Adrenal gland (tissue), 19 donors: ENCODE measurements at places on chromosomes 5 and 9.

DNA sequence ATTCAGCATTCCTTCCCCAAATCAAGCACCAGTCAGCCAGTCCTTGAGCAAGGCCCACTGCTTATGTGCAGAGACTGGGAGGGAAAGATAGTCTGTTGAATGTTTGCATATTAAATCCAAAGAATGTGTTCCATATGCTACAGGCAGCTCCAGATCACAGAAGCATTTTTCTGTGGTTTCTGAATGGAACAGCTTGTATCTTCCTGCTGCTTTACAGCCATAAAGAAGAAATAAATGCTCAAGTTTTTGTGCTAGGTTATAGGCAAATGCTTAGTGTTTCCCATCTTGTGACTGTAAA, 310.3 kb downstream of the TRIM36 start:
- DNase-seq, result no peak
- no peaks in the 10 kb centered on the region for H3K27me3 ChIP-seq
- no peaks in the 10 kb centered on the region for H3K4me1 ChIP-seq
- no peaks in the 10 kb centered on the region for H3K36me3 ChIP-seq

- H3K4me3 ChIP-seq, result no peak overlapping the region
- no peaks in the 10 kb centered on the region for H3K27me3 ChIP-seq
- DNase-seq, result no peak
- H3K36me3 ChIP-seq, result no peaks in the 10 kb centered on the region
- no peaks in the 10 kb centered on the region for H3K4me1 ChIP-seq
- no peak overlapping the region for H3K27ac ChIP-seq
Measured at GRCh38 chr9:135945969-135946368, 15.2 kb downstream of the UBAC1 start.

- no peak overlapping the region for H3K4me3 ChIP-seq
- H3K27me3 ChIP-seq, result no peaks in the 10 kb centered on the region
- no peaks in the 10 kb centered on the region for H3K4me1 ChIP-seq
- H3K27ac ChIP-seq, result no peak overlapping the region
- DNase-seq, result no peak
Measured at GRCh38 chr5:146660376-146660960, 144.5 kb upstream of the GPR151 start.

- no peaks in the 10 kb centered on the region for H3K27me3 ChIP-seq
- no peak for DNase-seq
Measured at GRCh38 chr5:136636001-136636400, 270.7 kb upstream of the TRPC7 start.

DNA sequence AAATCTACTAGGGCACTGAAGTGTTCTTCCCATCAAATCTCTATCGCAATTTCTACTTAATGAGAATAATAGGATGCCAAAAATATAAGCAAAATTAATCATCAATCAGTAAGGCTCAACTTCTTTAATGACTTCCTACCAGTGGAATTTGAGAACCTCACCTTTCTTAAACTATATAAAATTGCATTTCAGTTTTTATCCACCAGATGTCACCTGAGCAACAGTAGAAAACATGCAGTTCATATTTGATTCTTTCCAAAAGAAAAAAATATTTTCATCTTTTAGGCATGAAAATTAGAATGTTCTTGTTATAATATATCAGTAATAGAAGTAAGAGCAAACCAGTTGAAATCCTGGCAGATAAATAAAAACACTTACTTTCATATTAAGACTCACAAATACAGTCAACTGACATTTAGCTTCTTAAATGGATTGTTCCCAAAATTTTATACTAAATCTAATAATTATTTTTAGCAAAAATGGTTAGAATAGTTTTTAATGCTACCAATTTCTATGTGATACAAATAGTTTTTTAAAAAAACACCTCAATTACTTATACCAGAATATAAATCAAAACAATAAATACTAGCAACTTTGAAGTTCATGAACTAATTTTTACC, 13.4 kb upstream of the CCDC112 start:
- no peak overlapping the region for H3K4me3 ChIP-seq
- H3K36me3 ChIP-seq, result no peaks in the 10 kb centered on the region
- no peak for DNase-seq
- no peak overlapping the region for H3K27ac ChIP-seq
- H3K27me3 ChIP-seq, result no peaks in the 10 kb centered on the region

GRCh38 chr5:26518065-26518464, 520.3 kb downstream of the CDH9 start:
- H3K27ac ChIP-seq, result no peak overlapping the region
- no peak for DNase-seq
- no peaks in the 10 kb centered on the region for H3K27me3 ChIP-seq
- H3K36me3 ChIP-seq, result no peaks in the 10 kb centered on the region
- no peak overlapping the region for H3K4me3 ChIP-seq

- no peaks in the 10 kb centered on the region for H3K4me1 ChIP-seq
- H3K36me3 ChIP-seq, result no peaks in the 10 kb centered on the region
- H3K4me3 ChIP-seq, result no peak overlapping the region
Measured at GRCh38 chr5:37975531-37975930, 135.7 kb upstream of the GDNF start.

DNA sequence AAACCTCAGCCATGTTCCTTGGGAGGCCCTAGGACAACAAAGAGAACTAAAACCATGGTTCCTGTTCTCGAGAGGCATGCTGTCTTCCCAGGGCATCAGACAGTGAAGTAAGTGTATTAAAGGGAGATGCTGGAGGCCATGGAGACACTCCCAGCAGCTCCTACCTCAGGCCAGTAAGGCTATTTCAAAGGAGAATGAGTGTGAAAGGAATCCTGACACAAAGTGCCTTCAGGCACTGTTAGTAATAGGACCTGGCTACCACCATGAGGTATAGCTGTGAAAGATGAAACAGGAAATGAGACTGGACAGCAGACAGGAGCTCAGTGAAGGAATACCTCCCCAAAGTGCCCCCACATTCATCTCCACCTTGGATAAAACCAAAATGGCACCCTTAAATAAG, 71.0 kb downstream of the FANCC start:
- H3K4me3 ChIP-seq, result no peak overlapping the region
- no peak overlapping the region for H3K27ac ChIP-seq
- no peak for DNase-seq
- no peaks in the 10 kb centered on the region for H3K27me3 ChIP-seq

- H3K4me1 ChIP-seq, result no peaks in the 10 kb centered on the region
- no peak for DNase-seq
- no peaks in the 10 kb centered on the region for H3K27me3 ChIP-seq
- no peak overlapping the region for H3K4me3 ChIP-seq
- no peaks in the 10 kb centered on the region for H3K36me3 ChIP-seq
Measured at GRCh38 chr5:96322217-96322616, 110.8 kb downstream of the PCSK1 start.

DNA sequence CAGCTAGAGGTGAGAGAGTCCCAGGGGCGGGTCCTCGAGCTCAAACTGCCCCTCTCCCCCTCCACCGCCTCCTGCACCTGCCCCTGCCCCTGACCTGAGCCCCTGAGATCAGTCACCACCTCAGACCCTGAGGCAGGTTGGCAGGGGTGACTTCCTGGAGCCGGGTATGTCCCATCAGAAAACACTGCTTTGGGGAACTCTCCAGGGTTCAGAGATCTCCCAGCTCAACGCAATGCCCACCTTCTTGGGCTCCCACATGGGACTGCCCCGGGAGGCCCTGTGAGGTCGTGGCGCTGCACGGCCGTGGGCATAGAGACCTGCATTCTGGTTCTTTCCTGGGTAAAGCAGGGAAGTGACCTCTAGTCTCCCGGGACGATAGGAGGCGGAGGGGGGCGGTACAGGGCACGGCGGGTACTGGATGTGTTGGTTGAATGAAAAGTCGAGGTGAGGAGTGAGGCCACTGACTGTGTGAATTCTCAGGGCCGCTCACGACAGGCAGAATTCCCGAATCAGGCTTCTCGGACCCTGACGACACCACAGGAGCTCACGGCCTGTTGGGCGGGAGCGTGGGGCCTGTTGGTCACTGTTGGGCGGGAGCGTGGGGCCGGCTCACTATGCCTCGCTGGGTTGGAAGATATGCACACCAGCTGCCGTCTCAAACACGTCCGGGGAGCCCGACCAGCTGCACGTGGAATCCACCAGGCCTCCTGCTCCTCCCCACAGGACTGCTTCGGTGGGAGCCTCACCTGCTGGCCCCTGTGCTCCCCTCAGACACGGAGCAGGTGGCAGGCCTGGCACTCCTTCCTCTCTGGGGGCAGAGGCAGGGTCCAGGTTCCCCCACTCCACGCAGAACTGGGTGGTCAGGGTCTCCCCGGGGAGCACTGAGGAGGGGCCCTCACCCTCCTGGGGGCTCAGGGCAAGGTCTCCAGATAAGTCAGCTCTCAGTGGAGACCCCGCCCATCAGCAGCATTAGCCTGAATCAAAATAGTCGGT, 178.0 kb upstream of the PPP1R26 start:
- no peak overlapping the region for H3K27ac ChIP-seq
- H3K36me3 ChIP-seq, result no peaks in the 10 kb centered on the region
- no peak for DNase-seq
- no peak overlapping the region for H3K4me3 ChIP-seq
- H3K4me1 ChIP-seq, result no peaks in the 10 kb centered on the region
- peaks cover 5% of the 10 kb centered on the region for H3K27me3 ChIP-seq
